ENCODE measurements at places on chromosomes 5 and 9.

GRCh38 chr9:3865141-3865772 lies 339.5 kb upstream of the RFX3 start:
- no peak for DNase-seq

DNA sequence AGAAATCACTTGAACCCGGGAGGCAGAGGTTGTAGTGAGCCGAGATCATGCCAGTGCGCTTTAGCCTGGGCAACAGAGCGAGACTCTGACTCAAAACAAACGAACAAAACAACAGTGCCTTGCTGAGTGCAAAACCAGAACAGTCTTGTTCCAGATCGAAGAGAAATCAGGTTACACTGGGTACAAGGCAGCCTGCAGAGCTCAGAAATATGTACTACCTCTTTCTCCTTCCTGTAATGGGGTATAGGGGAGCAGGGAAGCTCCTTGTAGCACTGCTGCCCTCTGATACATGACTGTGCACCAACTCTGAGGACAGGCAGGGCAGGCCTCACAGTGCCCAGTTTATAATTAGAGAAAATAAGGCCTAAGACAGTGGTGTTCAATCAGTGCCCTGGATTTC lies 24.7 kb downstream of the TBC1D2 start:
- DNase-seq = no peak

DNA sequence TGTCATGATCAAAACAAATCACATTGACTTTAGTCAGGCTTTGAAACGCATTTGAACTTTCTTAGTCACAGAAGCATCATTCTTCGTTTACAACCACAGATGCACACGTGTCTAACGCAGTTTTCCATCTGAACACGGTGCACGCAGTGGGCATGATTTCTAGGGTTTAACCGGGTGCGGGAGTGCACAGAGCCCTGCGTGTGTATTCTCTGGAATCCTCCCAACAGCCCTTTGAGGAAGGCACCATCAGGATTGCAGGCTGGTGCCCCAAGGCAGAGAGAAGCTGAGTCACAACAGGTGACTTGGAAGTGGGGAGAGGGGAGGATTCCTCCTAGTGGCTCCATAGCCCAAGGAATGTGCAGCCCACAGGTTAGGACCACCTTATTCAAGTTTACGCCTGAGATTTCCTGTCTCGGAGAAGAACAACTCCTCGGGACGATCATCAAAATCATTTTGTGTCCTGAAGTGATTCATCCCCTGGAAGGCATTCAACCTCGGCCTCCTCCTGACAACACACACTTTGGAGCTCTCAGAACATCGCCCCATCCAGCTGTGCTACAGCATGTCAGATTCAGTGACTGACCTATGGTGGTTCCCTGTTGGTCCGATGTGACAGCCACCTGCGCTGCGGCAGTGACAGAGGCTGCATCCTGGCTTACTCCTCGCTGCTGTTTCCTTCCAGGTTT lies 13.1 kb downstream of the ROPN1L start:
- no peak for DNase-seq

- no peak for DNase-seq
These were observed 471 bp upstream of the GHR start for GRCh38 chr5:42422656-42423280.

DNA sequence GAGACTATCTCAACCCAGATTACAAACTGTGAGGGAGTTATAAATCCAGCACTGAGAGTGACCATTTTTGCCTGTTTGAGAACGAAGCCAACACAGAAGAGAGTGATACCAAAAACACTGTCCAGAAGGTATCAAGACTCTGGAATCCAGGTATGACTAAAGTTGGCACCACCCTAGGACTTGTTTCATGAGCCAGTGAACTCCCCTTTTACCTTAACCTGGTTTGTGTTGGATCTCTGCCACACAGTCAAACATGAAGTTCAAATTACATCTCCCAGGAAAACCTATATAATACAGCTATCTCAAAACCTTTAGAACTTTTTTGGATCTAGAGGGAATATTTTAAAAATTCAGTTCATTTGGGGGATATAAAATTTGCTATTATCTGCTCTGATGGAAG lies 11.4 kb downstream of the ZBTB5 start:
- no peak for DNase-seq

- no peak for DNase-seq
These were observed 161.4 kb upstream of the FBXL7 start for GRCh38 chr5:15338546-15338945.

- DNase-seq = no peak
These were observed 472.1 kb downstream of the RASEF start for GRCh38 chr9:82590845-82591244.

GRCh38 chr9:9177081-9177480 lies 1377.5 kb upstream of the DMAC1 start:
- DNase-seq = no peak

GRCh38 chr5:73121119-73121463 lies 716 bp downstream of the TMEM171 start:
- no peak for DNase-seq

- no peak for DNase-seq
These were observed 134.4 kb downstream of the AOPEP start for GRCh38 chr9:94860678-94861588.

DNA sequence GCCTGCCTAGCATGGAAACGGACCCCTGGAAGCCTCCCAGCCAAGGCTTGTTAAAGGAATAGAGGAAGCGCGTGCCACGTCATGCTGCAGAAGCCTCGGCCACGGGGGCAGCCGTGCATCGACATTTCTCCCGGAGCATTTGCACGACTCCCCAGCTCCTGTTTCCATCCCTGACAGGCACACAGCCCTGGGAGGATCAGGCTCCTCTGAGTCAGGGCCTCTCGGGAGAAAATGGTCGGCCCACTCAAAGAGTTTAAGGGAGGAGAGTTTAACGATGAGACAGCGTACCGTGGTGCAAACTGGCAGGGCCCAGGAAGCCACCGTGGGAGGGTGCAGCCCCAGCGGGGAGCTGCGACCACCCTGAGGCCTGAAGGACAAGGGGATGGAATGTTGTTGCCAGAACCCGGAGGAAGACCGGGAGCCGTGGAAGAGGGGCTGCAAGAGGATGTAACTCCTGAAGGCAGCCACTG lies 213.6 kb downstream of the PAX5 start:
- no peak for DNase-seq

- no peak for DNase-seq
These were observed 193.9 kb downstream of the RFK start for GRCh38 chr9:76200315-76200714.

- DNase-seq = no peak
These were observed 87.7 kb upstream of the TRIM32 start for GRCh38 chr9:116599342-116599884.

DNA sequence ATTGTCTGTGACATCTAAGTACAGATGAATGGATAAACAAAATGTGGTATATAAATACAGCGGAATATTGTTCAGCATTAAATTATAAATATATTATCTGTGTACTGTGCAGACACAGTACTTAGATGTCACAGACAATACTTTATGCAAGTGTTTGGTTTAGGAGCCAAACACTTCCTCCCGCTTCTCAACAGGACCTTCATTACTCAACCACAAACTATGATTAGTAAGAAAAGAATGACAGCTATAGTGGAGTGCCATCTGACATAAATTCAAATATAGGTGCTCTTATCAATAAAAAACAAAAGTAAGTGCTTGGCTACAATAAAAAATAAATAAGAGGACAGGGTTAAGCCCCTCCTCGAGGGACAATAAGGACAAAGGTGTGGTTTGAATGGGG lies 38.9 kb upstream of the STX17 start:
- no peak for DNase-seq

- DNase-seq = no peak
These were observed 604.1 kb upstream of the TLE4 start for GRCh38 chr9:78967596-78968217.

DNA sequence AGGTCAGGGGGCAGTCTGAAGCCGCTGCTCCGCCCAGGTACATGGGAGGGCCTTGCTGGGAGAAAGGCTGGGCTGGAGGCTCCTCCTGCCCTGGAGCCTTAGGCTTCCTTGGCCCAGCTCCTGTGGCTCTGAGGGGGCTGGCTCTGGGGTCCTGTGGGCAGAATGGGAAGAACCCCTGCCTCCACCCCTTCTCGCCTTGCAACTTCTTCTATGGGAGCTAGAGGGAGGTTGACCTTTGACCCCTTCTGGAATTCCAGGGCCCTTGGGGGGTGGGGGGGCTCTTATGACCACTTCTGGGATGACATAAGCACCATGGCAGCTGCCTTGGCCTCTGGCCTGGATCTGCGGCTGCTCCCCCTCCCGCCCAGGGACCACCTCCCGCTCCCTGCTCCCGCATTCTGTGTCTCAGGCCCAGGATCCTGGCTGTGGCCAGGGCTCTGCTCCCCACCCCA lies 32.2 kb downstream of the IER5L start:
- DNase-seq = no peak
